NCI-H1436 treated with DMSO at 0.1 percent for 48 hours (cell line): ENCODE measurements at places on chromosomes 6 and 20.

DNA sequence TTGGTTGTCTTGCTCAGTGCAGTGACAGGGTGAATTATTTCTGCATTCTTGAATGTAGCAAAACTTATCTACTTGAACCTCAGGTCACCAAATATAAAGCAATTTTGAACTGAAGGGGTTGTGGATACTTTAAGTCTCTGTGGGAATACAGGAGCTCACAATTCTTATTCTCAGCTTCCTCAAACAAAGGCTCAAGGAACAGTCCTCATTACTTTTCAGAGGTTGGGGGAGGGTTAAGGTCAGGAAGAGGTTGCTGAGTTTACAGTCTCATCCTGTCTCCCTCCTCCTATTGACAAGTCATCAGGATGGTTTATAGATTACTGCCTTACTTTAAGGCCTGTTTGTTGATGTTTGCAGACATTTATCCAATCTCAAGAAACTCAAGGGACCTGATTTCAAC lies 143.6 kb upstream of the SPACA1 start:
- no peak for DNase-seq

- DNase-seq: no peak
These were observed 79.6 kb downstream of the CDK19 start for GRCh38 chr6:110735666-110736065.

GRCh38 chr6:6596529-6597328 lies 8.2 kb downstream of the LY86 start:
- DNase-seq: no peak

DNA sequence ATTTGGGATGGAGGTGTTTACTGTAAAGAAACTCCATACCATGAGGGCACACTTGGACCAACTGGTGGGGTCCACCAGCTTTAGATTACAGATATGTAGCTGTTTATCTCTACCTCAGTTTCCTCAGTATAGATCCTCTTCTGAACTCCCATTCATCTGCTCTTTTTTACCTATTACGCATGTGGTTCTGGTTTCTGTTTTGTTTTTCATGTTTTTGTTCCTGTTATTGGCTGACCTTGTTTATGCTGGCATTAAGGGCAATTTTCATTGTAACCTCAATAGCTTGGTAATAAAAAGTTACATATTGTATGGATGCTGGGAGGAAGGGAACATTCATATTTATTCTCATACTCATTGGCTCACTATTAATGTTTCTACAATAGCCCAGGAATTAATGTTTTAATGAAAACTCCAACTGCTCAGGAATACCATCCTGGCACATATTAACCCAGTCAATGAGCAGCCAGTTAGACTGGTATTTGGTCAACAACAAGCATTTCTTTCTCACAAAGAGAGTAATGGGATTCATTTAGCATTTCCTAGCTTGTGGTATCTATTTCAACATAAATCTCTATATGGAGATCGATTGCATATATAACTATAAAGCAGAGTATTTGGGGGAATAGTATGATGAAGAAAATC lies 83.8 kb upstream of the FAM184A start:
- DNase-seq: no peak

DNA sequence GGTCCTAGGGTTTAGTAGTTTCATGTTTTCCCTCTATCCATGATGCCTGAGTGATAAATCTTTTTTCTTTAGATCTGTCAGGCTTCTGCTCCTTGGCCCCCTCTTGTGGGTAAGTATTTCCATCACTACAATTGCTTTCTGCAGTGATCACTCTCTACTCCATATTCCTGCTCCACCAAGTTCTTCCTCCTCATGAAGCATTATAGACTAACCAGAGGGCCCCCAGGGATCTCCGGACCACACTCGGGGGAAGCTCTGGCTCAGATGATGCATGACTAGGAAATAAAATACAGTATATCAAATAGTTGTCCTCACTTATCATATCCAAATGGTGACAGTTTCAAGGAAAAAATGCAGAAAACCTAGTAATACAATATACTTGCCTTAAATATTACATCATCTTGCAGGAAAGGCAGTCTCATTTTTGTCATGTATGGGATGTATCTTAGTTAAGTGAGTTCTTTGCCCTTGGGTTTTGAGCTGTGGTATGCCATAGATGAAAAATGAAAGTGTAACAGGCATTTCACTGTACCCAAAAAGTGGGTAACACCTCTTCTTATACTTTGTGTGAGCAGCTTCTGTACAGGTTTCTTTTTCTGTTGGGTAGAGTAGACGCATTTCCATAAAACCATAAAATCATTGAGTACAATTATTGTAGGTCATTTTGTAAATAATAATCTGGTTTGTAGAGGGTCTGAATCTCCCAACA lies 200.9 kb upstream of the EYA4 start:
- no peak for DNase-seq

GRCh38 chr6:87909849-87910248 lies 137.8 kb upstream of the SPACA1 start:
- DNase-seq: no peak

DNA sequence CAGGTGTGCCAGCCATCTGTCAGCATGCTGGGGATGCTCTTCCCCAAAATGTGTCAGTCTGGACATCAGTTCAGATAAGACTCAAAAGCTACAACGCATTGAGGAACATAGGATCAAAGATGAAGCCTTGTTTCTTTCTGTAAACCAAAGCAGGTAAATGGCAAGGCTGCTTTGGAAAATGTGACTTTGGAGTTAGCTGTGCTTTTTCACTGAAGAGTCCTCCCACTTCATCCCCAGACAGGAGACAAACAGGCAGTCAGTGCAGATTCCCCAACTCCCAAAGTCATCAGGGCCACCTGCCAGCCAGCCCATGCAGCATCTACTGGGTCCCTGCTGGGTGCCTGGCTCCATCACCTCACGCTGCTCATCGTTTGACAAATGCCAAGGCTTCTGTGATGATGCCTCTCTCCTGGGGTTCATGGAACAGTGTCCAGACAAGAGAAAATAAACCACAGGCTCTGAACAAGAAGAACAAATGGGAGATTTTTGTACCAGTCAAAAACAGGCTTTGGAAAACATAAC lies 205.0 kb upstream of the BTBD3 start:
- DNase-seq: no peak

- no peak for DNase-seq
These were observed 29.9 kb downstream of the HIVEP2 start for GRCh38 chr6:142914937-142915697.

GRCh38 chr20:53122853-53123252 lies 150.7 kb downstream of the TSHZ2 start:
- DNase-seq: no peak

DNA sequence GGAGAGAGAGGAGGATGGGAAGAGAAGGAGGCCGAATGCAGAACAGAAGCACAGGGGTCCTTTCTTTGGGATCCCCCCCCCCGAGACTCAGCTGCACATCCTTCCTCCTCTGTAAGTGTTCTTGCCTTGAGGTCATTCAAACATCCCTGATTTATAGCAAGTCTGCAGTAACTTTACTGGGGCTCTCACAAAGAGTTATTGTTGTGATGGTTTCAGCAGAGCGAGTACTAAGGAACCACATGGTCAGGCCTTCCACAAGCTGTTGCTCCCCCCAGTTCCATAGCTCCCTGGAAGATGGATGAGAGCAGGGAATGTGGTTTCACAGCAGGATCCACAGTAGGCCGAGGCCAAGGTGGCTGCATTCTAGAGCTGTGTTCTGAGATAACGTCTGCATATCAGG lies 351.4 kb upstream of the CDH4 start:
- DNase-seq: no peak

DNA sequence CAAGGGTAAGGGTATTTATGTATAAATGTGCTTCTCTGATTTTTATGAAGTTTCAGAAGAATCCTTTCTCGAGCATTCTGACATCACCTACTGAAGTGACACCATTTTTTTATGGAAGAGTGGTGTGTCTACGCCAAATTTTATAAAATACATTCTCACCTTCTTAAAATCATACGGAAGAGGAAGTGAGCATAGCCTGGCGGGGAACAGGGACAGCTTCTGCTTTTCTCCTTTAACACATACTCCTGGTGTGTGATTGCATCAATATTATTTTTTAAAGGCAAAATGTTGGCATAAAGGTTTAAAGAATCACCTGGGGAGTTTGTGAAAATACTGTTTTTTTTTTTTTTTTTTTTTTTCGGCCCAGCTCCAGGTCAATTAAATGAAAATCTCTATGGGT lies 733.6 kb upstream of the MAN1A1 start:
- no peak for DNase-seq

- DNase-seq: no peak
These were observed 5.2 kb downstream of the DLGAP4 start for GRCh38 chr20:36311141-36311853.

DNA sequence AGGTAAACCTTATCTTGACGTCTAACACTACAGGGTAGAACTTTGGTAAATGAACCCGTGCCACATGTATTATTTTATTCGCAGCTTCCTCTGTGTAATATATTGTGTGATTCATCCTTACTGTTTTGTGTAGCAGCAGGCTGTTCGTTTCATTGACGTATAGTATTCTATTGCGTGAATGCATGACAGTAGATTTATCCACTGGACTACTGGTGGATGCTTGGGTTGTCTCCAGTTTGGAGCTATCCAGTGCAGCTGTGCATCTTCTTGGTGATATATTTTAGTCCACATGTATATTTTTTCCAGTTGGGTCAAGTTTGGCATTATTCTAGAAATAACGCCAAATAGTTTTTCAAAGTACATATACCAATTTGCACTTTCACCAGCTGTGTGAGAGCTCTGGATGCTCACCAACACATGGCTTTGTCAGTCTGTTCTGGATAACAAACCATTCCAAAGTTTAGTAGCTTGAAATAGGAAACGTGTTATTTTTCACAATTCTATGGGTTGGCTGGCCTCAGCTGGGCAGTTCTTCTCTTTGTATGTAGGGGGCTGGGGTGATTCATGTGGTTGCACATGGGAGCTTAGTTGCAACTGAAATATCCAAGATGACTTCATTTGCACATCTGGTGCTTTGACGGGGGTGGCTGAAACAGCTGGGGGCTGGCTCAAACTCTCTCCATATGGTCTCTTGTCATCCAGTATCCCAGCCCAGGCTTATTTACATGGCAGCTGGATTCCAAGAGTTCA lies 9.3 kb downstream of the ECT2L start:
- DNase-seq: no peak

GRCh38 chr6:149061930-149062329 lies 255.6 kb upstream of the TAB2 start:
- DNase-seq: no peak

GRCh38 chr6:106173124-106173879 lies 87.2 kb downstream of the PRDM1 start:
- no peak for DNase-seq

- no peak for DNase-seq
These were observed 161.4 kb upstream of the HTR1E start for GRCh38 chr6:86775893-86776292.

DNA sequence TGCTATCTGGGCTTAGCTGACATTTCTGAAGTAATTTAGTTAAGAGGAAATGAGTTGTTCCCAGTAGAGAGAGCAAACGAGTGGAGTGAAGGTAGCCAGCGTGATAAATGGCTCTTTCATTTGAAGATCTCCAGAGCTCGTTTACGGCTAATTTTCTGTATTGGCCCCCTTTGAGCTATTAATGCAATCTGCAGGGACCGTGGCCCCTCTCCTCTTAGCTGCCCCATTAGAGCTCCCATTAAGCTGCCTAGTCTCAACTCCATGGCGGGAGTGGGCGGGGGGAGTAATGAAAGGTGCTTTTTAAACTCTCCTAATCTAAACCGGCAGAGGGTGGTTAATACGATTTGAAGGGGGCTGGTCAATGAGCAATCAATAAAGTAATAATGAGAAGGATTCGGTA lies 12.5 kb downstream of the TFAP2B start:
- DNase-seq: peak; percentile 74

- DNase-seq: no peak
These were observed 125.9 kb downstream of the HS3ST5 start for GRCh38 chr6:114216789-114217467.

- DNase-seq: no peak
These were observed 45.8 kb downstream of the GINS1 start for GRCh38 chr20:25453035-25453810.

GRCh38 chr6:97110149-97110548 lies 172.9 kb downstream of the MMS22L start:
- DNase-seq: no peak

GRCh38 chr6:2891768-2892170 lies 11.3 kb downstream of the SERPINB9 start:
- DNase-seq: no peak

DNA sequence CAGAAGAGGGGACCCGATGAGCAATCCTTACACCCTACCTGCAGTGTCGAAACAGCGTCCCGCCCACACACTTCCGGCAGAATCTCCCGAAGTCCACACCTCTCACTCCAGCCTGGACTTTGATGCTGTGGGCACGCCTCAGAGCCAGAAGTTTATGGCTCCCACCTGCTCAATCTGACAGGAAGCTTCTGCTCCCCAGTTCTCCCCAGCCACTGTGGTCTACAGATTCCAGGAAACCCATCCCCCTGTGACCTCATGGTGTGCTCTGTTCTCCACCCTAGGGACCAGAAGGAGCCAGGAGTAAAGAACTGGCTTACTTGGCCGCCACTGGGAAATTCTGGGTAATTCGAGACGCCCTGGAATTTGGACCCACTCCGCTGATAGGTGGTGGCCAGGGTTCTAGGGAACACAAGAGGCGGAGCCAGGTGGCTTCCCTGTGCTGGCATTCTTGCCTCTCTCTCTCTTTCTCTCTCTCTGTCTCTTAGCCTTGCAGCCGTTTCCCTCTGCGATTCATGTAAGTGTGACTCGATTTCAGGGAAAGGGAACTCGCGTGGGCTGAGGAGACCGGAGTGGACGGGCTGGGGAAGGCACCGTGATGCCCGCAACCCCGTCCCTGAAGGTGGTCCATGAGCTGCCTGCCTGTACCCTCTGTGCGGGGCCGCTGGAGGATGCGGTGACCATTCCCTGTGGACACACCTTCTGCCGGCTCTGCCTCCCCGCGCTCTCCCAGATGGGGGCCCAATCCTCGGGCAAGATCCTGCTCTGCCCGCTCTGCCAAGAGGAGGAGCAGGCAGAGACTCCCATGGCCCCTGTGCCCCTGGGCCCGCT lies at the start of gene TRIM15:
TSS of gene TRIM15 (plus strand) at position 457 of the 828 bp plus-strand sequence. CDS start at position 596, 139 bp downstream.
- no peak for DNase-seq

DNA sequence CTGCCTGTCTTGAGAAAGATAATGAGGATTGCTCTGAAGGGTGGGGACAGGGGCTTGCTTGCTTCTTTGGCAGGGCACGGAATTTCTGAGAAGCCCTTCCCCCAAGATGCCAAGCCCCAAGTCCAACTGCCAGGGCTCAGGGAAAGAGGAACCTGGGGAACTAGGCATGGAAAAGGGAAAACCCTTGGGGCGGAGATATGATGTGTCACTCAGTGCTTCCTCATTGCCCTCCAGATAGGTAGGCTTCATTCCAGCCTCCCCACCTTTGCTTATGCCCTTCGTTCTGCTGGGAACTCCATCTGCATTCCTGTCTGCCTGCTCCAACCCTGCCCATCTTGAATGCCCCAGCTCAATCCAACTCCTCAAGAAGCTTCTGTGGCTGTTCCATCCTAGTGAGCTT lies 61.2 kb downstream of the VEGFA start:
- DNase-seq: no peak

DNA sequence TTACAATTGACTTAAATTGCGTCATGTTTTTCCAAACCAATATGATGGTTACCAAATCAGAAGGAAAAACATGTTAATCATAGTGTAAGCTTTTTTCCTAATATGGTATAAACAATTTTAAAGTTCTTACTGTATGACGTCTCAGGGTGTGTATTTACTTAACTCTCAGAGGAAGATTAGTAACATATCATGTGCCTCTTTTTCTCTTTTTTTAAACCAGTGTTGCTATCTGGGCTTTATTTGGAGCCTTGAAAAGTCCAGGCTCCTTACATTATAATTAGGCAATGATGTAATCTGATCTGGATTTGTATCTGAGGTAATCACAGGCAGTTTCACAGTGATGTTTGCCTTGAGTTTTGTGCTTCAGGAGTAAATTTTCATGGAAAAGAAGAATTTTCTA lies 20.4 kb upstream of the RAB23 start:
- no peak for DNase-seq
